Right ventricle myocardium superior (tissue), 1 donor: ENCODE measurements at places on chromosomes 5 and 9. TPM values are rescaled to one million over a fixed set of nuclear protein-coding genes. Genes with fewer than 3 reads are reported as not detected.

DNA sequence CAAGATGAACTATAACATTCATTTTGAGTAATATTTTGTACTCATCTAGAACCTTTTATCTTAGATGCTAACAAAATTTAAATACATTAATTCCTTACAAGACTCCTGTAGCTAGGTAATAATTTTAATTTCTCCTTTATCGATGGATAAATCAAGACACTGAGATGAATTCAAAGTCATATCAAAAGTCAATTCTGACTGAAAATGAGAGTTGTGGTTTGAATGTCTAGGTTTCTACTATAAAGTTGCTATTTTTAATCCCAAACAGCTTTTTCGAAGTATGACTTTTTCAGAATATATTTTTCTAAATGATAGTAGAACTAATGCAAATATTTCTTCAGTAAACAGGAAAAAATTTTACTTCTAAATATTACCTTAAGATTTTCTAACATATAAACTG is 491.7 kb upstream of the FAM174A start:
- no peak for DNase-seq

DNA sequence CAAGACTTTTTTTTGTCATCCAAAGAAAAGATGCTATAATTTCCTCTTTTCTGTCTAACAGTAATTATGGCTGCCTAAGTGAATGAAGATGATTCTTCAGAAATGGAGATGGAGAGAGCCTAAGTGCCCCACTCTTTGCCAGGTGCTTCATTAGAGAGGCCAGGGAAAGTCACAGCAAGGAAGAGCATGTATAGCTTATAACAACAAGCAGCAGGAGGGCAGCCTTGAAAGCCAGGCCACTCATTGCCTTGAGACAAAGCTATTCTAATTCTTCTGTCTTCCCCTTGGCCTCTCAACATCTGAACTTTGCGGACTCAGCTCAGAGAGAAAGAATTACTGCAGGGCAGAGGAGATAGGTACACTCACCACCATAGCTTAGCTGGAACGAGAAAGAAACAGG is 112.0 kb upstream of the ZNF366 start:
- DNase-seq: no peak

DNA sequence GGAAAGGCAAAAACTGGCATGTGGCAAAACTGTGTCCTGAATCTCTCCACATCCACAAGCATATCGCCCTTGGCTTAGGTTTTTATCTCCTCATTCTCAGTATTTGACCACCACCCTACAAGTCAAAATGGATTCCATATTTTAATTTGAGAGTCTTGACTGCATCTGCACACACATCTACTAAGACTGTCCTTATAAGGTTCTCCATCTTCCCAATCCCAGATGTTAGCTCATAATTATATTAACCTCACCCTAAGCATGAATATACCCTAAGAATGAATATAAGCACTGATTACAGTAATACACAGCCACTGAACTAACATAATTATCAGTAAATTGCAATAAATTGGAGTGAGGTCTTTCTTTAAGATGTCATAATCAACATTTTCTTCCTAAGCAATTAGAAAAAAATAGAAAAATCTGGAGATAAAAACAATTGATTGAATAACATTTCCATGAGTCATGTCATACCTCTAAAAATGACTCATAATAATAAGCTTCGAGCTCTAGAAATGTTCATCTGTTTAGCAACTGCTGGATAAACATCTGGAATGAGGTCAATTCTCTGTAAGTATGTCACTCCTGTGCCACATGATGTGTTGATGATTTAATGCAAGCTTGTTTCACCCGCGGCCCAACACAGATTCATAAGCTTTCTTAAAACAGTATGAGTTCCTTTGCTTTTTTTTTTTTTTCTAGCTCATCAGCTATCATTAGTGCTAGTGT is 39.9 kb upstream of the PAM start:
- no peak for DNase-seq

GRCh38 chr5:158521995-158522394 is 577.7 kb downstream of the EBF1 start:
- DNase-seq: no peak

GRCh38 chr5:153659039-153659736 is 168.7 kb downstream of the GRIA1 start:
- DNase-seq: no peak

DNA sequence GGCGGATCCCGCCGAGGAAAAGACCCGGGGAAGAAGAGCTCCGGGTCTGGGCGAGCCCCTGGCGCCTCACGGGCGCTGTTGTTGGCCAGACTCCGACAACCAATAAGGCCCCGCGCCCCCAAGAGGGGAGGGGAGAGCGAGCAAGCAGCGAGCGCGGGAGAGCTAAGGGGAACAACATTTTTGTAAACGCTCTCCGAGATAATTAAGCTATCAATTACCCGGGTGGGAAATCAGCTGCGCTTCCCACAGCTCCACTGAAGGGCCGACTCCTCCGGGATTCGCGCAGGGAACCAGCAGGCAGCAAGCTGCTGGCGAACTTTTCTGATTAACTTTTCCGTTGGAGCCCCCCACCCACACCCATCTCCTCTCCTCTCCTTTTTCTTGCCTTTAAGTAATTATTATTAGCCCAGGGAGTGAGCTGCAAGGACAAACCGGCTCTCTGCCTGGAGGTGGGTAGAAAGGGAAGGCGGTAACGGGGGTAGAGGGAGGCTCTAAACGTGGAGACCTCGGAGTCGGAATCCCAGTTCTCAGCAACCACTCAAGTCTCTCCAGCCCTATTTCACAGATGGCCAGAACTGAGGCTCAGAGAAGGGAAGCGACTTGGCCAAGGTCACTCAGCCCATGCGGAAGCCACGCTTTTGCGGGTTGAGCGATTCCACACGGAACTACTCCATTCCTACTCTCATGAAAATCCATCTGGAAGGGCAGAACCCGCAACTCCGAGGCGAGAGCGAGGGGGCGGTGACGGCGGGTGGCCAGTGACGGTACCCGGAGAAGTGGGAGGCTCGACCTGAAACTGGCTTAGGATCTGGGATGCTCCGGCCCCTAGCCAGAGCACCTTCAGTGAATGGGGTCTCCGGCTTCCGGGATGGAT is 1.3 kb downstream of the ASTN2 start:
- DNase-seq: no peak

Gene ORM2
- not detected for total RNA-seq

Gene ADGRD2
- total RNA-seq: not detected
